Aorta (tissue), 5 donors: ENCODE measurements at places on chromosomes 11 and 22. TPM values are rescaled to one million over a fixed set of nuclear protein-coding genes. Genes with fewer than 3 reads are reported as not detected.
A peak's percentile ranks its signal among the peaks of the same experiment; 100 is the strongest.

DNA sequence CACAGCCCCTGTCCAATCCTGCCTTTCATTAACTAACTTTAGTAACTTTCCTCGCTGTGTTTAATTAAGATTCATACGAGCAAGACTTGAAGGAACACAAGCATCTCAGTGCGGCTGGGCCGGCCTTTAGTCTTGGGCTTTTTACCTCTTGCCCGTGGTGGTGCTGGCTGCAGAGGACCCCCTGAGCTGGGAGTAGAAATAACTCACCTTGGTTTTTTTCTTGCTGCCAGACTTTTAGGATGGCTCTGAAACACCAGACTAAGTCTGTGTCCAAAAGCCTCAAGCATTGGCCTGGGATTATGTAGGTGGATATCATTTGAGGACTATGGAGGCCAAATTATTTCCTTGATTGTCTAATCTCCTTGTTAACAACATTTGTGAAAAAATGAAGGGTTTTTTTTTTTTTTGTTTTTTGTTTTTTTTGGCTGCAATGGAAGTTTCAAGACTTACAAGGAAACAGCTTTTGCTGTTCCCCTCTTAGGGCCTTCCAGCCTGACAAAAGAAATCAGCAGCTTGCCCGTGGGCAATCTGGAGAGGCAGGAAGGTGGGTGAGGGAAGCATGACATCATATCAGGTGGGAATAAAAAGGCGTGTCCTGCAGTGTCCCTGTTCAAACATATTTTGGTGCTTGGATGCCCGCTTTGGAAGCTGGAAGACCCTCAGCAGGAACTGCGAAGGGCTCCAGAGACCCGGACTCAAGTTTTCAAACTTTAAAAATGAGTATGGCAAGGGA, 44.0 kb downstream of the SMIM38 start:
- H3K36me3 ChIP-seq, result no peaks in the 10 kb centered on the region
- no peak for DNase-seq
- H3K4me1 ChIP-seq, result no peaks in the 10 kb centered on the region

DNA sequence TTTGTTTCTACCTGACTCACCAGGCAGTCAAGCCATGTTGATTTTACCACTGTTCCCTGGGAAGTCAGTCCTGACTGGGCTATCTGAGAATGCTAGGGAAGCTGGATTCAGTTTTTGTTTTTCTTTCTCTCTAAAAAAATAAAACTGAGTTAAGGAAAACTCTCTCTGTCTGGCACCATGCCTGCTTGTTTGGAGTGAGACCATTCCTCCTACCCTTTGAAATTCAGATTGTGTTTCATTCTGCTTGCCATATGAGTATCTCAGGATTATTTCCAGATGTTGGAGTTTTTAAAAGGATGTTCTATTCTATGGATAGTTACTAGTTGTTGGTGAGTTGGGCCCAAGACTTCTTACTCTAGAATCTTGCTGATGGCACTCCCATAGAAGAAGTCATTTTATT, 1917.0 kb downstream of the LRRC4C start:
- no peak for DNase-seq
- H3K4me1 ChIP-seq, result no peaks in the 10 kb centered on the region
- H3K27ac ChIP-seq, result no peak overlapping the region
- no peak overlapping the region for H3K4me3 ChIP-seq

- no peak overlapping the region for H3K4me3 ChIP-seq
- no peaks in the 10 kb centered on the region for H3K27me3 ChIP-seq
- no peak overlapping the region for H3K27ac ChIP-seq
- H3K4me1 ChIP-seq, result no peaks in the 10 kb centered on the region
- DNase-seq, result no peak
Observed at GRCh38 chr11:125476721-125477120, 19.3 kb downstream of the FEZ1 start.

- no peak overlapping the region for H3K27ac ChIP-seq
- no peaks in the 10 kb centered on the region for H3K27me3 ChIP-seq
- no peaks in the 10 kb centered on the region for H3K4me1 ChIP-seq
- H3K36me3 ChIP-seq, result no peaks in the 10 kb centered on the region
- DNase-seq, result peak; percentile 24
Observed at GRCh38 chr22:44277386-44278135, 35.2 kb downstream of the SHISAL1 start.

DNA sequence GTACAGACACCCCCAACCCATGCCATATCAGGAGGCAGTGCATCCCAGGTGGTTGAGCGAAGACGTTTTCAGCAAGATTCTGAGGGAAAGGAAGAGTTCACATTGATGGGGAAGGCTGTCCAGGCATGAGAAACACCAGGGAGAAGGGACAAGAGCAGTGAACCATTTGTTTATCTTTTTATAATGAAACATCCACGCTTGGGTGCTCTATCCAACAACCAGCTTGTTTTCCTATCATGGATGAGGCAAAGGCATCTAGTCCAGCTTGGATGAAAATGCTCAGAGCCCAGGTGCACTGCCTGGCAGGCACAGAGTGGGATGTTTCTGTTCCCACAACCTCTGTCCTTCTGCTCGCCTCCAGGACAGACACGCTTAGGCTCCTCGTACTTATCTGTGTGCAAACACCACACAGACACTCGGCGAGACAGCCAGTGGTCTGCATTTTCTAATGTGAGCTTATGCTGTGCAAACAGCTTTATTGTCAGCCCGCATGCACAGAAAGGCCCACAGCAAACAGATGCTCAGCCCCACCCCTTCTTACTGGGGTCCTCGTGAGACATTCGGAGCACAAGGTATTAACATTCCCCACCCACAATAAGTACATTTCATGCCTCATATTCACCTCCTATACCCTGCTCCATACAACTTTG, 45.4 kb upstream of the NTM start:
- H3K36me3 ChIP-seq, result no peaks in the 10 kb centered on the region
- no peaks in the 10 kb centered on the region for H3K27me3 ChIP-seq
- no peaks in the 10 kb centered on the region for H3K4me1 ChIP-seq
- DNase-seq, result no peak

DNA sequence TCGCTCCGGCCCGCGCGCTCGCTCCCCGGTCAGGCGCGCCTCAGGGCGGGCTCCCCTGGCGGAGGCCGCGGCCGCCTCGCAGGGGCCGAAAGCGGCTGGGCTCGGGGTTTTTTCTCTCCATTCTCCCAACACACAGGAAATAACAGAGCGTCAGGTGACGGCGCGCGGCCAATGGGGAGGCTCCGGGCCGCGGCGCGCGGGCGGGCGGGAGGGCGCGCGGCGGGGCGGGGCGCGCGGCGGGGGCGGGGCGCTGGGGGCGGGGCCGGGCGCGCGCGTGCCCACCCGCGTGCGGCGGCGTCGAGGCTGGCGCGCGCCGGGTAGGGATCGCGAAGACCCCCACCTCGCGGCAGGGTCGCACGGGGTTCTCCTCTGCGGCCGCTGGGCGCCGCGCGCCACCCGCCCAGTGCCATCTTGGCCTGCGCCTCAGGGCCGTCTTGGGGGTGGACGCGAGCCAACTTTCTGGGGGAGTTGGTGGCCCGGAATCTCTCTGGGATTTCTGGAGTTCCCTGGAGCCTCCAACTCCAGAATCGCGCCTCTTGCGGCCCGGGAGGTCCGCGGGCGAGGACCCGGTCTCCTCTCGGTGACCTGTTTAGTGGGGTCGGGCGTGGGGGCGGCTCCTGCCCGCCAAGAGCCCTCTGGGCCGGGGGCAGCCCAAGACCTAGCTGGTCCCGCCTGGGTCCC, at the start of gene TCF20:
Gene TCF20 (minus strand): TSS at position 144 of the 681 bp plus-strand sequence. CDS start 55,348 bp downstream, outside the sequence.
- H3K4me1 ChIP-seq, result no peaks in the 10 kb centered on the region
- no peak within 1 kb of the TSS for H3K27ac ChIP-seq
- DNase-seq, result peak; percentile 86
- no peaks in the 10 kb centered on the region for H3K27me3 ChIP-seq

DNA sequence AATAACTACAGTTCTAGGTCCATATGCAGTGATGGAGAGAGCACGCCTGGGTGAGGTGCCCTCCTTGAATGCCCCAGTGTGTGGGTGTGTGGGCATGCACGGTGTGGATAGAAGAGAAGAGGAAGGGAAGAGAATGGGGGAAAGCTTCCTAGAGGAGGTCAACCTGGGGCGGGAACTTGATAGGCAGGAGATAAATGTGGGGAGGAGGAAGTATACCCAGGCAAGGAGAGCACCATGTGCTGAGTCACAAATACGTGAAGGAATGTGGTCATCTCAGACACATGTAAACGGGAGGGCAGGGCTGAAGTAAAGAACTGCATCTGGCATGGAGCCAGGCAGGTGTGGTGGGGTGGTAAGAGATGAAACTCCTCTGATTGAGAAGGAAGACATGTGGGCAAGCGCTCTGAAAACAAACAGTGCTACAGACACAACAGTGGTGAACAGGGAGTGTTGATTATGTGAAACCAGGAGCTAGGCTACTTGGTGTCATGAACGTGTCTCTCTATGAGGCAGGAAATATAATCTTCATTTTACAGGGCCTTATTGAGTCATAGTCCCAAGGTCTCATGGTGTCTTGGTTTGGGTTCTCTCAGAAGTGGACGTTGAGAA, 61.5 kb upstream of the EED start:
- H3K4me1 ChIP-seq, result no peaks in the 10 kb centered on the region
- no peak overlapping the region for H3K27ac ChIP-seq
- H3K27me3 ChIP-seq, result no peaks in the 10 kb centered on the region
- no peak for DNase-seq
- H3K36me3 ChIP-seq, result no peaks in the 10 kb centered on the region

- H3K36me3 ChIP-seq, result no peaks in the 10 kb centered on the region
- H3K27me3 ChIP-seq, result no peaks in the 10 kb centered on the region
- no peak overlapping the region for H3K27ac ChIP-seq
Observed at GRCh38 chr11:76317296-76317695, 63.6 kb downstream of the THAP12 start.

- no peak for DNase-seq
- no peaks in the 10 kb centered on the region for H3K36me3 ChIP-seq
- no peak overlapping the region for H3K27ac ChIP-seq
- no peaks in the 10 kb centered on the region for H3K4me1 ChIP-seq
- no peaks in the 10 kb centered on the region for H3K27me3 ChIP-seq
Observed at GRCh38 chr22:50074056-50074455, 11.2 kb downstream of the MLC1 start.

DNA sequence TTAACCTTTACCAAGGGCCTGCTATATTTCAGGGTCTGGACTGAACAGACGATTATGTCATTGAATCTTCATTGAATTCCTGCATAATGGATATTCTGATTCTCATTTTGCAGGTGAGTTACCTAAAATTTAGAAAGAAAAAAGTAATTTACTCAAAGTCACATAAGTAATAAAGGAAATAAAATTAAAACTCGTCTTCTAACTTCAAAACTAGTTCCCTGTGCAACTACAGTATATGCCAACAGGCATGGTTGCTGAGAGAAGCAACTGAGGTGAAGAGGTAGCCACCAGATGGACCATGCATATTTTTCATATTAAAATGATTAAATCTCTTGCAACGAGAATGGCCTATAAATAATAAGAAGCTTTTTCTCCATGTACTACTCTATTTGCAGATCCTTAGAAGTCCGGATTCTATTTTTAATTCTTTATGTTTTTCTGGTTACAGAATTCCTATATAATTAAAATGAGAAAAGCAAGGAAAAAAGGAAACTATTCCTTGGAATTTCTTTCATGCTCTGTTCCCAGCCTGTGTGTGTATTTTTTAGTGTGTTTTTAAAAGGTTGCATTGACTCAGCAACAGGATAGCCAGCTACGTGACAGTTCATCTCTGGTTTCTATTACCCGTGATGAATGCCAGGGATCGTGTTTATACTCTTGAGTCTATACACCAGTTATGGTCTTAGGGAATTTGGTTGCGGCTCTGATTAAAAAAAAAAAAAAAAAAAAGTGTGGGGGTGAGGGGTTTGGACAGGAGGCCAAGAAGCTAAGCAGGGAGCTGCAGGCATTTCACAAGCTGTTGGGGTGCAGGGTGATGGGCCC, 186.8 kb downstream of the ETS1 start:
- no peaks in the 10 kb centered on the region for H3K4me1 ChIP-seq
- no peak for DNase-seq
- H3K27ac ChIP-seq, result no peak overlapping the region
- no peak overlapping the region for H3K4me3 ChIP-seq

GRCh38 chr11:78715639-78716311, 141.1 kb upstream of the NARS2 start:
- H3K4me3 ChIP-seq, result no peak overlapping the region
- peak; percentile 89 for DNase-seq
- no peaks in the 10 kb centered on the region for H3K4me1 ChIP-seq
- H3K36me3 ChIP-seq, result peaks cover 3% of the 10 kb centered on the region
- H3K27ac ChIP-seq, result no peak overlapping the region

DNA sequence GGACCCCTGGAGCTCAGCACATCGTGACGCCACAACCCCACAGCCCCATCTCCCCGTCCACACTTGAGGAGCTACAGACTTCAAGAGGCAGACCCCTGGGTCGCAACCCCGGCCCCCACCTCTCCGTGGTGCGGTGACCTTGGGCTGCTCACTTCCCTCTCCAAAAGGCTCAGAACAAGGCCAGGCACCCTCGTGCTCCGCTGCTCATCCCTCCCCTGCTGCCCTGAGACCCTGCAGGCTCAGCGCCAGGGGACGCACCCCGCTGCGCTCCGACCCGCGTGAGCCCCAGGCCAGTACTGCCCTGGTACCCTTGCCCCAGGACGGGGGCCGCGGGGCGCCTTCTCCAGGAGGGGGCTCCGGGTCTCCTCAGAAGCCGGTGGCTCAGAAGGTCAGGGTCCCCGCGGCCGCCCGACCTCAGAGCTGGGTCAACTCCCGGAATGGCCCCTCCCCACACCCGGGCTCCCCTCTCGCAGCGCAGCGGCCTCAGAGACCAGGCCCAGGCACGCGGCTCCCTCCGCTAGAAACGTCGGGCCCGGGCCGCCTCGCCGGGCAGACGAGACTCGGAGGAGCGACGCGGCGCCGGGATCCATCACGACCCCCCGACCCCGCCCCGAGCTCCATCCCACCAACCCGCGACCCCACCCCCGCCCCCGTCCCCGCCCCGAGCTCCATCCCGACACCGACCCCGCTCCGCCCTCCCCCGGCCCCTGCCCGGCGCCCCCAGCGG, 563 bp downstream of the GATD1 start:
- H3K27ac ChIP-seq, result no peak overlapping the region
- peak; percentile 80 for DNase-seq
- H3K36me3 ChIP-seq, result no peaks in the 10 kb centered on the region

- H3K4me3 ChIP-seq, result no peak overlapping the region
- no peak for DNase-seq
- H3K27me3 ChIP-seq, result no peaks in the 10 kb centered on the region
- H3K27ac ChIP-seq, result no peak overlapping the region
- H3K4me1 ChIP-seq, result no peaks in the 10 kb centered on the region
Observed at GRCh38 chr11:58927393-58928106, 11.7 kb upstream of the GLYATL1 start.

GRCh38 chr11:61133956-61134662, 27.1 kb downstream of the VPS37C start:
- H3K27me3 ChIP-seq, result no peaks in the 10 kb centered on the region
- no peaks in the 10 kb centered on the region for H3K4me1 ChIP-seq
- peak; percentile 65 for DNase-seq

UPB1 gene
- 1.6 TPM for total RNA-seq

ETS1 gene
- 125 TPM for total RNA-seq

PDE3B gene
- total RNA-seq, result 15.1 TPM

MMP1 gene
- 0.52 TPM for total RNA-seq

ALX4 gene
- not detected for total RNA-seq

MMP27 gene
- total RNA-seq, result not detected

RNF215 gene
- total RNA-seq, result 20.9 TPM

APOA5 gene
- not detected for total RNA-seq

NAP1L4 gene
- 109 TPM for total RNA-seq
